SK-N-MC (cell line): ENCODE measurements at places on chromosomes 13 and 19.

GRCh38 chr13:37878921-37879320 lies 9.3 kb upstream of the TRPC4 start:
- no peak for DNase-seq

DNA sequence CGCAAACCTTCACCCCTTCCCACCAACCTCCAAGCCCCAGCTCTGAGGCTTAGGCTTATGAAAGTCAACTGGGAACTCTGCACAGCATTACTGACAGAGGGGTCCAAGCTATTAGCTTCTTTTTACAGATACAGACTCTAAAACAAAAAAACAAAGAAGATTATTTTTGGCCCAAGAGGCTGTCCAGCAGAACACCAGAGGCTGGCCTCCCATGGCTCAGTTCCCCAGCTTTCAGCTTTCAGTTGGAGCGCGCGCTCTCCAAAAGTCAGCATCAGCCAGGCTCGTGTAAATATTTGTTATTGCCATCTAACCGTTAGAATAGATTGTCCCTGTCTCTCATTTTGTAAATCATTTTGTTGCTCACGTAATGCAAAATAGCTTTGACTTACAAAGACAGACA lies 58.4 kb downstream of the ZIC5 start:
- DNase-seq = no peak

GRCh38 chr13:63843766-63844699 lies 2428.4 kb upstream of the PCDH20 start:
- DNase-seq = no peak

DNA sequence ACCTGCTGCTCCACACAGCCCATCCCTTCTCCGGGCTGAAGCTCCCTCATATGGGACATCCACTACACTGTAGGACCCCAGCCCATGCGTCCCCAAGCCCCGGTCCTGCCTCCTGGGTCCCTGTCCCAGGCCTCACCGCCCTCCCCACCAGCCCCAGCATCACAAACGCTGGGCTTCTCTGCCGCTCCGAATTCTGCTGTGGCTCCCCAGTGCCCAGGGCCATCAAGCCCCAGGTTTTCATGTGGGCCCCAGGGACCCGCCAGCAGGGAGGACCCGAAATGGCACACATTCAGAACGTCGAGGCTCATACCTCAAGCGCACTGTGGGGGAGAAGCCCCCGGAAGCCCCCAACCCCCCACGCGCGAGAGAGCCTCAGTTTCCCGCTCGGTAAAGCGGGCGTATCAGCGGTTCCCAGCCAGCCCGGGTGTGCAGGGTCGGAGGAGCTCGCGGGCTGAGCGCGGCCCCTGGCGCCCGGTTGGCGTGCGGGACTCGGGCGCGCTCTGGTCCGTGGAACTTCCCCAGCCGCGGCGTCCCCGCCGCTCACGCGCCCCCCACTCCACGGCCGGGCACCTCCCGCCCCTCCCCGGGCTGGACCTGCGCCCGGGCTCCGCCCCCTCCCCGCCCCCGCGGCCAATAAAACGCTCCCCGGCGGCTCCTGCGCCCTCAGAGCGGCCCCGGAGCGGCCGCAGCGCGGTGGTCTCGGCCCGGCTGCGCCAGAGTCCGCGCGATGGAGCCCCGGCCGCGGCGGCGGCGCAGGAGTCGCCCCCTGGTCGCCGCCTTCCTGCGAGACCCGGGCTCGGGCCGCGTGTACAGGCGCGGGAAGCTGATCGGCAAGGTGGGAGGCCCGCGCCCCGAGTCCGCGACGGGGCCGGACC lies at the start of gene PLK5:
Gene PLK5, plus strand, starts transcription at position 666 of the 875 bp plus-strand sequence. CDS start 2,920 bp downstream, outside the sequence.
- DNase-seq = no peak

- DNase-seq = no peak
Observed at GRCh38 chr19:13095934-13096927, 6.4 kb downstream of the LYL1 start.

- DNase-seq = peak; percentile 6
Observed at GRCh38 chr19:11699931-11700794, 38.6 kb downstream of the ZNF823 start.

DNA sequence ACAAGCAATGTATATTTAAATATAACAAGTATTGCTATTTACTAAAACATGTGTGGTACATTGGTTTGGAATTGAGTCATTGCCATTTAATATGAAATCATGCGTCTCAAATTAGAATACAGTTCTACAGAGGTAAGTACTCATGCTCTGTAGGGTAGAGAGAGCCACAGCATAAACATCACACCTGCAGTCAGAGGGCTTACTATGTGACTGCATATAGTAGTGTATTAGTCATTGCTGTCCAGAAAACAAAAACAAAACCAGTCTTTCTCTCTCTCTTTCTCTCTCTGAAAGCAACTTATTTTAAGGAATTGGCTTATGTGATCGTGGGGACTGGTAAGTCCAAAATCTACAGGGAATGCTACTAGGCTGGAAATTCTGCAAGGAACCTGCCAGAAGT lies 370.3 kb downstream of the GPC5 start:
- no peak for DNase-seq

GRCh38 chr13:31434613-31435012 lies 234.8 kb downstream of the B3GLCT start:
- DNase-seq = no peak

GRCh38 chr13:72514146-72514545 lies 213.3 kb downstream of the MZT1 start:
- DNase-seq = no peak

DNA sequence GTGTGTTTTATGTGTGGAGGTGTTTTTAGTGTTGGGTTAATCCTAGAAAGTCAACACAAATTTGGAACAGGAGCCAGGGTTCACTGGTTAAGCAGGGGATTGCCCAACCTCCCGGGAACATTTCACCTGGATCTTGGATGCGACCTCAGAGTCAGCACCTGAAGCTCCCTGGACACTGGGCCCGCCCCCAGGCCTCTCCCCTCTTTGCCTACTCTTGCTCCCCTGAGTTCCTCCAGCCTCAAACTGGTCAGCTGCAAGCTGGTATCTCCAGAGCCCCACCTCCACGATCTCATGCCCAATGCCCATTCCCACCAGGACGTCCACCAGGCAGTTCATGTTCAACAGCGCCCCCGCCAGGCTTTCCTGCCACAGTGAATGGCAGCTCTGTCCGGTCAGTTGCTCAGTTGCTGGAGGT lies 9.7 kb downstream of the HSD17B14 start:
- no peak for DNase-seq

- no peak for DNase-seq
Observed at GRCh38 chr13:42048342-42048683, at the start of gene DGKH. TSS of gene DGKH (plus strand) at chr13:42048648. CDS start at chr13:42048774, 126 bp downstream.

DNA sequence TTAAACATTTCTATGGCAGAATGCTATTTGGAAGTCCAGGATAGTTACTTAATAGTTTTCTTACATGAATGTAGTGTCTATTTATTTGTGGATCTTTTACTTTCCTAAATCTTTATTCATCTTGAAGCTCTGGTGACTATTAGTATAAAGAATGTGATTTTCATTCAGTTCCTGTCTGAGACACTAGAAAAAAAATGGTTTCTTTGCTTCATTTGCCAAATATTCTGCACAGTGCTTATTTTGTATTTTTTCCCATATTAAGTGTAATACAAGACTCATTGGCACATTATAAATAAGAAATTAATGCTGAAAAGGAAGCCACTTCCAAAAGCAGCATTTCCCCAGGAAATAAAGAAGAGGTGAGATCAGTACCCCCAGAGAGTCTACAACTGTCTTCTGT lies 109.8 kb downstream of the POSTN start:
- DNase-seq = no peak

- no peak for DNase-seq
Observed at GRCh38 chr13:82220641-82221040, 1661.6 kb downstream of the SLITRK1 start.

- DNase-seq = no peak
Observed at GRCh38 chr19:4134351-4134750, 10.4 kb upstream of the MAP2K2 start.

- no peak for DNase-seq
Observed at GRCh38 chr13:64793592-64793991, 2436.5 kb downstream of the PCDH9 start.

- DNase-seq = no peak
Observed at GRCh38 chr13:27081893-27082679, 89.5 kb downstream of the USP12 start.

DNA sequence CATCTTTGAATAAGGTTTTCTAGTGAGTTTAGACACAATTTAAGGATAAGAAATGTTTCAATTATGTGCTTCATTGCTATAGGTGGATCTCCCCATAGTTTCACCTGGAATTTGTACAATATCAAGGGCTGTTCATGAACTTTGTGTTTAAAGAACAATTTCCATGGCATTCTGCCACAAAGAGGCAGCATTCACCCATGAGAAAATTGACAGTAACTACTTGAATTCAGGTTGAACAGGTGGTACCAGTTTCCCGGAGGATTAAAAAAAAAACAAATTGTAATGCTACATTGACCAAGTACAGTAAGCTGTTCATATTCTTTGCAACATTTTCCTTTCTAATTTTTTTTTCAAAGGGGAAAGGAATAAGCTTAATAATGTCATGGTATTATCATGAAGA lies 9.1 kb downstream of the SLITRK5 start:
- no peak for DNase-seq

GRCh38 chr19:32809754-32810153 lies 59.8 kb downstream of the SLC7A9 start:
- DNase-seq = no peak

- DNase-seq = no peak
Observed at GRCh38 chr13:87172166-87172835, 498.9 kb upstream of the SLITRK5 start.

DNA sequence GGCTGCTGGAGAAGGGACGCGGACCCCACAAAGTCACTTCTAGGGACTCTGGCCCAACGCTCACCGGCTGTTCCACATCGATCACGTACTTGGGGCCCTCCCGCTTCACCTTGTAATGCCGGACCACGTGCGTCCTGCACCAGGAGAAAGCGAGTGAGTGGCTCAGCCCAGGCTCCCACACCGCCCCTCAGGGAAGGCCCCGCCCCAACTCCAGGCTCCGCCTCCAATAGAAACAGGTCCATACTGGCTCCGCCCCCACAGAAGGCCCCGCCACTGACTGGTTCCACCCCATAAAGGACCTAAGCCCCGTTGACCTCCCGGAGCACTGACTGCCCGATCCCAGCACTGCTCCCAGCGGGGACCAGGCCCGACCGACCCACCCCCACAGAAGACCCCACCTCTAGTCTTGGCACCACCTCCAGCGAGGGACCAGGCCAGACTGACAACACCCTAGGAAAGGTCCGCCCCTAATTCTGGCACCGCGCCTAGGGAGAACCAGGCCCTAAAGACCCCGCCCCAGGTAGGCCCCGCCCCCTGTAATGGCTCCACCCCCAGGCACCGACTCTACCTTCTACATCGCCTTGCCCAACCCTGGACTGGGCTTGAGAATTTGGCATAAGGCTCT lies 11.3 kb downstream of the STAP2 start:
- DNase-seq = peak; percentile 16

DNA sequence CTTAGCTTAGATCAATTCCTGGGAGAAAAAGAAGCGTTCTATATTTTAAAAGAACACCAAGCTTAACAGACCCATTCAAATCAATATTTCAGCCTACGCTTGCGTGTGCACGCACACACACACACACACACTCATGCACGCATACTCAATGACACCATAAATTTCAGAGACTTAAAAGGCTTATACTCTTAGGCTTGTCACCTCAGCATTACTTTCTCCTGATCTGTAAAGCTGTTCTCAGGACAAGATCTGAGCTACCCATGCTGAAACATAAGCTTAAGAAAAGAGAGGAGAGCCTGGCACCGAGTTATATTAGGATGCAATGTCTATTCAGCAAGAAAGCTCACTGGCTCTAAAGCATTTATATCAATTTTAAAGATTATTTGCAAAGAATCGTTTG lies 368.5 kb downstream of the FGF14 start:
- DNase-seq = no peak

DNA sequence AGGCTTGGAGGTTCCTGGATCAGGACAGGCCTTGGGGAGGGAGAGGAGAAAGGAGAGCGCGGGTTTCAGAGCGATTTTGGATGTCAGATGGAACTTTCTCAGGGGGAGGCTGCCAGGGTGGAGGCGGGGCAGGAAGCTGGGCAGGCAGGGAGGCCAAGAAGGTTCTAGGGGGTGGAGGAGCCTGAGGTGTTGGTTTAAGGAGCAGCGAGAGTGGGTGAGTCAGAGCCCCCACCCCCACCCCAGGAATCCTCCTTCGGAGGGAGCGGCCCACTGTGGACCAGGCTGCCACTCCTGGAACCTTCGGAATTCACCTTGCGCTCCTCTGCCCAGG lies 15.9 kb upstream of the NOP53 start:
- DNase-seq = no peak

DNA sequence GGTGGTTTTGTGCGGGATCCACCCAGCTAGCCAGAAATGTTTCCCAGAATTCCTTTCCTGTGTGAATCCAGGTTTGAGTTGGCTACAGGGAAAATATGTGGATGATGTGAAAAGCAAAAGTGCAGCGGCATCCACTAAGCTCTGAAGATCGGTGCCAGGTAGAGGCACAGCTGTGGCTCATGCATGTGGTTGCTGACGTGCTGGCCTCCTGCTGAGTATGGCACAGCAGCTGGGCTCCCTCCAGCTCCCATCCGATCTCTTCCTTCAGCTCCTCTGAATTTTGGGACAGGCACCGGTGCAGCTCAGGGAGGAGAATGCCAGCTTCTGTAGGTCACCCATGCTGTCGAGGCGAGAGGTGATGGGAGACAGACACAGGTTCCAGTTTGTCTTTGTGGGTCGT lies 84.0 kb upstream of the GSX1 start:
- DNase-seq = no peak

GRCh38 chr13:42327725-42328124 lies 55.8 kb downstream of the AKAP11 start:
- DNase-seq = no peak

DNA sequence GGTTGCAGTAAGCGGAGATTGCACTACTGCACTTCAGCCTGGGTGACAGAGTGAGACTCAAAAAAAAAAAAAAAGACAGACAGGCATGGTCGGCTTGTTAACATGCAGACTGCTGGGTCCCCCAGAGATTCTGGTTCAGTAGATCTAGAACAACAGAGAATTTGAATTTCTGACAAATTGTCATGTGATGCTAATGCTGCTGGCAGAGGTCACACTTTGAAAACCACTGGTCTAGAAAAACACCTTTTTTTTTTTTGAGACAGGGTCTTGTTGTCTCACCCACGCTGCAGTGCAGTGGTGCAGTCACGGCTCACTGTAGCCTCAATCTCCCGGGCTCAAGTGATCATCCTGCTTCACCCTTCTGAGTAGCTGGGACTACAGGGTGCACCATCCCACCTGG lies 7.7 kb upstream of the LRFN3 start:
- no peak for DNase-seq

DNA sequence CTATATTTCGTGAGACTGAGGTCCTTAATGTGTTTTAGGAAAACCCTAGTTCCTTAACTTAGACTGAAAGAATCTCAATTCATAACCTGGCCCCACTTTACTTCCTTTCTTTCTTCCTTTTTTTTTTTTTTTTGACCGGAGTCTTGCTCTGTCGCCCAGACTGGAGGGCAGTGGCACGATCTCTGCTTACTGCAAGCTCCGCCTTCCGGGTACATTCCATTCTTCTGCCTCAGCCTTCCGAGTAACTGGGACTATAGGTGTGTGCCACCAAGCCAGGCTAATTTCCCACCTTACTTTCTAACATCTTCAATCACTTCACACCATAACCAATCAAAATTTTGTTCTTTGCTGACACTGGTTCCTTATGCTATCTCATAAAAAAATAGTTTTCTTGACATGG lies 2097.0 kb downstream of the PCDH9 start:
- DNase-seq = no peak

- no peak for DNase-seq
Observed at GRCh38 chr19:30784850-30785457, 412.8 kb downstream of the ZNF536 start.
